ENCODE measurements at places on chromosomes 11 and 22. TPM values are rescaled to one million over a fixed set of nuclear protein-coding genes. Genes with fewer than 3 reads are reported as not detected.
A peak's percentile ranks its signal among the peaks of the same experiment; 100 is the strongest.

DNA sequence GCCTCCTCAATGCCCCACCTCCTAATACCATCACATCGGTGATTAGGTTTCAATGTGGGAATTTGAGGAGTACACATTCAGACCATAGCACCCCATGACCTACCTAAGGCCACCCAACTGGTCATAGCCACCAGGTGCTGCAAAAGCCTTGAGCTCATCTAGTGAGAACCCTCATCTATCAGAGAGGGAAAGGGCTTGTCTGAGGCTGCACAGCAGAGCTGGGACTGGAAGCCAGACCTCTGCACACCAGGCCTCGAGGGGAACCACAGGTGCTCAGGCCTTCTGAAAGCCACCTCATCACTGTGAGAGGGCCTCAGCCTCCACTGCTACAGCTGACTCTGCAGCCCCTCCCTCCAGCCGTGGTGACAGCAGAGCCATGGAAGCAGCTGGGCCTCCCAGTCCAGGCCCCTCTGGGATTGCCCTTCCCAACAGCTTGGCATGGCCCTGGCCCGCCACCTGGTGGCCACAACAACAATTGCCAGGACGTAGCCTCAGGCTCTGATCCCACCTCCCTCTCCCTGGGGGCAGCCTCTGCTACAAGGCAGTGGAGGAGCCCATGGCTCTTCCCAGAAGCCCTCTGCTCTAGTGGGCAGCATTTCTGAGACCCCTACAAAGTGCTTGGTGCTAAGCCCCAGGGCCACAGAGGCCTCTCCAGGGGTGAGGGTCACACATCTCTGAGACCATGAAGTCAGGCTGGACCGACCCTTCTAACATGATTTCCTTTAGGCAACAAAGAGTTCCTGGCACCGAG is 41.0 kb upstream of the PRDM11 start:
- DNase-seq = peak; percentile 88

DNA sequence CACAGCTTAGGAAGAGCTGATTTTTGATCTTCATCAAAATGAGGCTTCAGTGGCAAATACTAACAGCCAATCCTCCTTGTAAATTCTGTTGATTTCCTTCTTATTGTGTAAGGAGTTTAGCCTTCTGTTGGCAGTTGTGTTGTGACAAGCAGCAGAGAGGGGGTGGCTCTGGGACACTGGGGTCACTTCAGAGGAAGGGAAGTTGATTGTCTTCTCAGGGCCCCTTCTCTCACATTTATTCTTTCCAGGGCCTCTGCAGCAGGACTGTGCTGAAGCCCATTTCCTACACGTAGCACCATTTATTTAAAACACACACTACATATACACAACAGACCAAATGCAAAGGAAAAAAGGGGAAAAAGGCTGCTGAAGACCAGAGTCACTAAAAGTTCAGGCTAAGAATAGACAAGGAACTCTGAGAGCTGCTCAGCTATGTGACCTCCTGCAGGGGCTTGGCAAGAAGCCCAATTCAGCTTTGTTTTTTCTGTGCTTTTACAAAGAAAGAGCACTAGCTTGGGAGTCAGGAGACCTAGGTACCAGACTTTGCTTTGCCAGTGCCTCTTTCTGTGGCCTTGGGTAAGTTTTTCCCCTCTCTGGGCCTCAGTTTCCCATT is 28.3 kb upstream of the UPB1 start:
- no peak for DNase-seq

DNA sequence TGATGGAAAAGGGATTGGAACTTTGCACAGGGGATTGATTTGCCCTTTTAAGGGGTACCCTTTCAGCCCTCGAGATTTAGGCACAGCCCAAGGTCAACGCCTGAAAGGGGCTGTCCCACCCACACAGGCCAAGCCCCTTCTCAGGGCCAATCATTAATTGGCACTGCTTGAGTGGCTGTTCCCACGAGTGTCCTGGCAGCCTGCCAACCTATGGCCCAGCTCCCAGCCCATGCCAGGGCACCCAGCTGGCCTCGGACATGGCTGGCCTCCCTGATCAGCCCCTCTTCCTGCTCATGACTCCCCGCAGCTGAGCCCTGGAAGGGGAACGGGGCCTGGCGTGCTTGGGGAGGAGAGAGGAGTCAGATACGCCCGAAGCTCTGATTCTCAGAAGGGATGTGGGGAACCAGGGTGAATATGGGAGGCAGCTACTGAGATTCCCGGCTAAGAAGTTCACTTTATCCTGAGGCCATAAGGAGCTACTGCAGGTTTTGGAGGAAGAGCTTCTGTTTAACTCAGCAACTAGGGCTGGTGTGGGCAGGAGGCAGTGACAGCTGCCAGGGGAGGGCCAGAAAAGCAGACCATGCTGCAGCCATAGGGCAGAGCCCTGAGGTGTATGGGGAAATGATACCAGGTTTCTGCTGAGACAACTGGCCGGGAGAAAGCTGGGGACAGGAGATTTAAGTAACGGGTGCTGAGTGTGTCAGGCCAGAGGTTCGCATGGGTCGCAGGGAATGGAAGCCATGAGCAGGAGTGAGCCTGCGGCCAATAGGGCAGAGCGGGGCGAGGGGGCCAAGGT is 30.0 kb downstream of the WNT7B start:
- DNase-seq = peak; percentile 49

DNA sequence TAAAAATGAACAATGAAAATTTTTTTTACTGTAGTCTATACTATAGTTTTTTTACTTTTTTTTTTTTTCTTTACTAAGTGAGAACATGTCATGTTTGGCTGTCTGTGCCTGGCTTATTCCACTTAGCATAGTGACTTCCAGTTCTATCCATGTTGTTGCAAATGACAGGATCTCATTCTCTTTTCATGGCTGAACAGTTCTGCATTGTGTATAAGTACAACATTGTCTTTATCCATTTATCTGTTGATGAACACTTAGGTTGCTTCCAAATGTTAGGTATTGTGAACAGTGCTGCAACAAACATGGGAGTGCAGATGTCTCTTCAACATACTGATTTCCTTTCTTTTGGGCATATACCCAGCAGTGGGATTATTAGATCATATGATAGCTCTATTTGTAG is 88.1 kb upstream of the CCDC90B start:
- DNase-seq = no peak

DNA sequence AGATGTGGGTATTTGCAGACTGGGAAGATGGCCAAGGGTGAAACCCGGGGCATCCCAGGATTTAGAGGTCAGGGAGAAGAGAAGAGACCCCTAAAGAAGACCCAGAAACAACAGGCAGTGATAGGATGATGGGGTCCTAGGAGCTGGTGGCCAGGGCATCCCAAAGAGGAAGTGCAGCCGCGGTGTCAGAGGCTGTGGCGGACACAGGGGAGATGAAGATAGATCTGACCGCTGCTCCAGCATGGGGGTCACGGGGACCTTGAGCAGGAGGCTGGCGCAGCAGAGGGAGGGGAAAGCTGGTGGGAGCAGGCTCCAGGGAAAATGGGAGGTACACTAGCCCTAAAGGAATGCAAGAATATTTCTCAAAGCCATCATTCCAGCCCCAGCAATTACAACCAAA is 47.3 kb downstream of the CTTN start:
- DNase-seq = no peak

DNA sequence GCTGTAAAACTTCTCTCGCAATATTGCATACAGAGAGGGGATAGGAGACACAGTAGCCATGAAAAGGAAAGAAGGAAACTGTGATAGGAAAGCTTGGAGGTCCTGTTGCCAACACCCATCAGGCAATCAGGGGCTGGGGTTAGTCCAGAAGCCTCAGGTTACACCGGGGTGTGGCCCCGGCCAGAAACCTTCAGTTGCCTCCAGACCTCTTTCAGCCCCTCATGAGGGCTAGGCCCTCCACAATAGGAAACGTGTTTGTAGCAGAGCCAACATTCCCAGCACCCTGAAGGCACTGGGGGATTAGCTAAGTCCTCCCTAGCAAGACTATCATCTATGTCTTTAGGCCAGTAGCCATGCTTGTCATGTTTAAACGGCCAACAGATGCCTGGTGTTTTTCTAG is 1048.0 kb upstream of the CNTN5 start:
- DNase-seq = no peak

The JHY gene
- total RNA-seq = 1.8 TPM

DNA sequence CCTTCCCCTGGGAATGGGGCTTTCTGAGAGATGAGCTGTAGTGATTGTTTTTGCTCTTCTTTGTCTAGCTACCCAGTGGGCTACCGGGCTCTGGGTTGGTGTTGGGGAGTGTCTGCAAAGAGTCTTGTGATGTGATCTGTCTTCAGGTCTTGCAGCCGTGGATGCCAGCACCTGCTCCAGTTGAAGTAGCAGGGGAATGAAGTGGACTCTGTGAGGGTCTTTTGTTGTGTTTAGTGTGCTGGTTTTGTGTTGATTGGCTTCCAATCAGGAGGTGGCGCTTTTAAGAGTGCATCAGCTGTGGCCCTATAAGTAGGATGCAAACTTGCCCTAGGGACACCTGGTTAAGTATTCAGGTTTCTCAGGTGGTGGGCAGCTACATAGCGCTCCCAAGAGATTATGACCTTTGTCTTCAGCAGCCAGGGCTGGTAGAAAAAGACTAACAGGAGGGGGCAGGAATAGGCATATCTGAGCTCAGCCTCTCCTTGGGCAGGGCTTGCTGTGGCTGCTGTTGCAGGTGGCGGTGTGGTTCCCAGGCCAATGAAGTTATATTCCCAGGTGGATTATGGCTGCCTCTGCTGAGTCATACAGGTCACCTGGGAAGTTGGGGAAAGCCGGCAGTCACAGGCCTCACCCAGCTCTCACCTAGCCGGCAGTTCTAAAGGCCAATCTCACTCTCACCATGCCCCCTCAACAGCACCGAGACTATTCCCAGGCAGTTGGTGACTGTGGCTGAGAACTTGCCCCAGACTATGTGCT is 315.7 kb upstream of the C11orf87 start:
- DNase-seq = no peak

GRCh38 chr11:60338053-60338452 is 11.0 kb downstream of the MS4A6E start:
- DNase-seq = no peak

GRCh38 chr11:71448257-71449171 is at the start of gene DHCR7:
Gene DHCR7, minus strand, starts transcription at chr11:71448393. Its CDS starts 3,441 bp downstream, at chr11:71444952.
- peak; percentile 99 for DNase-seq

DNA sequence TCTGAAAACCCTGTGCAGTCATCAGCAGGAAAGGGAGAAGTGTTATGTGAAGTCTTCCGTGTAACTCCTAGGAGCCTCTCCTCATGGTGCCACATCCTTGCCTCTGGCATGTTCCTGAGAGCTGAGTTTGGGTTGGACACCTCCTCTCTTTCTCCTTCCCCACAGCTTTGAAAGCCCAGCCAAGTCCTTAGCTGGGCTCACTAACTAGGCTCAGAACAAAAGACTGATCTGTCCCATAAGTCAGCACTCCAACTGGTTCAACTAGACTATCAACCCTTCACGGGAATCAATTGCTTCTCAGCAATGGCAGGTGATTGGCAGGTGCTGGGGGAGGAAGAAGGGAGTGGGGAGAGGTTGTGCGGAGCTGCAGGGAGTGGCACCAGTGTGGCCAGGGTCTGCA is 509.9 kb upstream of the B3GAT1 start:
- DNase-seq = no peak

DNA sequence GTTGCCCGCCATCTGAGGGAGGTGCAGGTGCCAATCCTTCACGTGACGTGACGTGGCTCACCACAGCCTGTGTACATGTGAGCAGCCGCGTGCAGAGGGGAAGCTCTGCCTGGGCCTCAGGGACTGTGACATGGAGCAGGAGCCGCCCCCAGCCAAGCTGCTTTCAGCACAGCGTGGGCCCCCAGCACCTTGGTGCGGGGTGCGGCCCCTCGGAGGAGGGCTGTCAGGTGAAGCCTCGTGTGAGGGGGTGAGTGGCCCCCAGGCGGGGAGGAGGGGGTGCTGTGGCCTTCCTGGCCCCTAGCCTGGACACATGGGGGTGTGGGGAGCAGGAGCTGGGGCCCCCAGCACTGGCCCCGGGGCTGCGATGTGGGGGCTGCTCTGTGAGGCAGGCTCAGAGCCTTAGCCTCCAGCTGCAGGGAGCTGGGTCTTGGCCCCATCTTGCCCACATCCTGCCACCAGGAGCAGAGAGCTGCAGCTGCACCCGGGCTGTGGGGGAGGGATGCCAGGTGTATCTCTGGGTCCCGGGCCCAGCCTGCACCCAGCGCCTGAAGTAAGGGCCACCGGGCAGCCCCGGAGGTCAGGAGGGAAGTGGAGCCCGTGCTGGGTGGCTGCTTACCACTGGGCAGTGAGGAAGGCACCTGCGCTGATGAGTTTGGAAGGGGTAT is at the start of gene ADORA2A:
Gene ADORA2A (plus strand): TSS at position 100 of the 665 bp plus-strand sequence. CDS start 5,806 bp downstream, outside the sequence.
- peak; percentile 59 for DNase-seq

- DNase-seq = no peak
Measured at GRCh38 chr11:75383246-75383645, 16.1 kb upstream of the RPS3 start.

- DNase-seq = no peak
Measured at GRCh38 chr11:122616718-122617117, 38.8 kb upstream of the UBASH3B start.

GRCh38 chr11:30091737-30092136 is 74.9 kb upstream of the KCNA4 start:
- no peak for DNase-seq

- no peak for DNase-seq
Measured at GRCh38 chr11:2177076-2177475, 5.5 kb upstream of the TH start.

DNA sequence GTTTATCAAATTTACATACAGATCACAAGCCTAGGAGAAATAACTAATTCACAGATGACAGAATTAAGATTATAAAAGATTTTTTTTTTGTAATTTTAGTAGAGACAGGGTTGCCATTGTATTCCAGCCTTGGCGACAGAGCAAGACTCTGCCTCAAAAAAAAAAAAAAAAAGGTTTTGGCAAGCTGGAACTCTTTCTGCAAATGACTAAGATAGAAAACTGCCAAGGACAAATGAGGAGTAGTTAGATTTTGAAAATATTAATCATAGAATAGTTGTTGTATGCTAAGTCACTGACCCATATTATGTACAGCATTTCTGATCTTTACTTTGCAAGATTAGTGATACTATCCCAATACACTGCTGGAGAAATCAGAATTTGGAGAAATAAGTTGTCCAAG is 99.2 kb downstream of the C11orf65 start:
- no peak for DNase-seq

- no peak for DNase-seq
Measured at GRCh38 chr11:216081-216974, 8.8 kb downstream of the RIC8A start.

DNA sequence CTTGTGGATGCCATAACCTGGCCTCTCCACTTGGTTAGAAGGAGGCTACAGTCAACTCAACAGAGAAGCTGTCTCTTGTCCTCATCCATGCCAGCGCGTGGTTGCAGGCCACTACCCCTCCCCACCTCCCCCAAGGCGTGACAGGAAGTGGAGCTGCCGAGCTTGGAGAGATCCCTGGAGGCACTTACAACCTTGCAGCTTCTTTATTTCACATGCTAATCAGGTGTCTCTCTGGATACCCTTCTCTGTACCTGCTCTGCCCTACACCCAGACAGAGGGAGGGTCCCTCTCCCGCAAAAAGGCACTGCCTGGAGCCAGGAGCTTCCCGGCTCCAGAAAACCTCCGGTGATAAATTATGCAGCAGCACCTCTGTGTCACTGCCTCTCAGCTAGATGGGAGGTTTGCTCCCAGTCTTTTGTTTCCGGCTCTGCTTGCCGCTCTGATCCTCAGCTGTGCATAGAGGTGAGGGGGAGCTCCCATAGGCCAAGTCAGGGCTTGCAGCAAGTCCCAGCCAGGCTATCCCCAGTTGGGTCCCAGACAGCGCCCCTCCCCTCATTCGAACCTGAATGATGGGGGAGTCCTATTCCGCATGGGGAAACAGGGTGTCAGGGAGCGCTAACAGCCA is 5.7 kb downstream of the LRP4 start:
- DNase-seq = no peak

The RAG1 gene
- total RNA-seq = 1.4 TPM
